C1 segment of cervical spinal cord (tissue), 14 donors: ENCODE measurements at places on chromosomes 4 and X.

DNA sequence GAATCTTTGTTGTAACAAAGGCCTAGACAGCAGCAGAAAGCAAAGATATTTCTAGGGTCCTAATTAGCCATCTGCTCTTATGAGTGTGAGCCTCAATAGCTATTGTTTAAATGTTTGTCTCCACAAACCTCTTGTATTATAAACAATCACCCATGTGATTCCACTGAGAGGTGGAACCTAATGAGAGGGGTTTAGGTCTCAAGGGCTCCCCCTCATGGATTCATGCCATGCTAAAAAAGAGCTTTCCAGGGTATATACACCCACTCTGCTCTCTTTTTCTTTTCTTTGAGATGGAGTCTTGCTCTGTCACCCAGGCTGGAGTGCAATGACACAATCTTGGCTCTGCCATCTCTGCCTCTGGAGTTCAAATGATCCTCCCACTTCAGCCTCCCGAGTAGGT, 42.1 kb downstream of the TRIM61 start:
- DNase-seq, result no peak

DNA sequence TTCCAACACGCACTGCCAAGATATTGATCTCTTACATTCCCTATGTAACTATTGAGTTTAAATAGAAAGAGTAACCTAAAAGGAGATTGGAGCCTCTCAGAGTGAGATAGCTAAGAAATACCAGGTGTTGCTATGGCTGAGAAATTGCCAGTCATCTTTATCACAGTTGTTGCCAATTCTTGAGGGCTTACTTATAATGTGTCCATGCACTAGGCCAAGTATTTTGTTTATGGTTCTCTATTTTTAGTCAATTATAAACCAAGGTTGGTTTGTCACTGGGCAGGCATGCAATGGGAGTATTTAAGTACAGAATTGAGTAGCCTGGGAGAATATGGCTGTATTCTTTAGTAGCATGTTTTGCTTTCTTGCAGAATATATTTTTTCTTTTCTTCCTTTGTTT, 201.6 kb downstream of the TEX13A start:
- no peak for DNase-seq

- DNase-seq, result peak; percentile 19
Measured at GRCh38 chr4:38857354-38858096, 908 bp upstream of the TLR6 start.

GRCh38 chr4:995311-996026, 2.3 kb upstream of the SLC26A1 start:
- DNase-seq, result no peak

- DNase-seq, result no peak
Measured at GRCh38 chr4:74754218-74754617, 40.1 kb downstream of the BTC start.
